ENCODE measurements at places on chromosomes 4 and X.

GRCh38 chr4:150136036-150136435 is 57.8 kb downstream of the DCLK2 start:
- no peak for DNase-seq

- no peak for DNase-seq
These were observed 140.4 kb upstream of the GRID2 start for GRCh38 chr4:92163348-92163747.

- DNase-seq: no peak
These were observed 6.5 kb downstream of the UGT2B17 start for GRCh38 chr4:68569466-68570121.

GRCh38 chr4:20428436-20429160 is 176.9 kb downstream of the SLIT2 start:
- DNase-seq: no peak

DNA sequence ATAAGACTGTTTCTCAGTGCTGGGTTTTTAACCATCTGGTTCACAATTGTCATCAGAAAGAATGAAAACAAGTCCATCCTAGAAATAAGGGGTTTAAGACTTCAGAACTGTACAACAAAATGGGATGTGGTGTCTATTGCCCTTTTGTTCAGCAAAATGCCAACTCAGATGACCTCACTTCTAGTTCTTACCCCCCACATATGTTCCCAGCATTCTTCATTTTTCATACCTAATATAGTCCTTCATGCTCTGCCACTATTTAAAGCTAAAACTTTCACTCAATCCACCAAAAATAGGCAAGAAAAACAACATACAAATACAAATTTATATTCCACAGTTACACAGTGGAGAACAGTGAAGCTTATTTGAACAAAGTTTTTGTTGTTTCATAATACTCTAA is 111.4 kb downstream of the SORBS2 start:
- no peak for DNase-seq

DNA sequence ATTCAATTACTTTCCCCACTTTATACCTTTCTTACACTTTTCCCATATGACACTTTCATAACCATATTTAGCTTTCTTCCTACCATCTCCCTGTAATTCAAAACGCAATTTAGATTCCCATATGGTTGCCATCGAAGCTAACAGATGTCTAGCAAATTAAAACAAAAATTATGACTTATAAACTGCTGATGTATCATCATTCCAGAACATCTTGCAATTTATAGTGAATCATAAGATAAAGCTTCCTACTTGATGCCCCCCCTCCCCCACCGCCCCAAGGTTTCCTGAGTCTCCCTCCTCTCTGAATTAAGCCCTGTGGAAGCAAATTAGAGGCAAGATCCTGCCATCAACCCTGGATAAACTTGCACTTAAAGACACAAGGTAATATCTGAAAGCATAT is 5.4 kb downstream of the TSPAN5 start:
- DNase-seq: no peak

DNA sequence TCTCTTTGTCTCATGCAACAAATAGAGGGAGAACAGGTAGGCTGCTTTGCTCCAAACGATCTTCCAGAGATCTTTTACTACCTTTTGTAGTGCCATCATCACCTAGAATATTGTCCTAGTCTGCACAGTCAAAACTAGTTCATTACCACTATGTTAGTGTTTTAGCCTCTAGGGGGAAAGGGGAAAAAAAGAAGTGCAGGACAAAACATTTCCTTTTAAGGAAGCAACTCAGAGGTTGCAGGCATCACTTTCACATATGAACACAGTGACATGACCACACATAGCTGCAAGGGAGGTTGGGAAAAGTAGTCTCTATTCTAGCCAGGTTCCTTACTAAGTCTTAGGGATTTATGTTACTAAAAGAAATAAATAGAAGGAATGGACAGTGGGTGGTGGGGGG is 39.3 kb upstream of the RAP2C start:
- DNase-seq: no peak

GRCh38 chr4:58551676-58552075 is 1441.5 kb upstream of the IGFBP7 start:
- DNase-seq: no peak
